ENCODE measurements at places on chromosomes 12 and 14.
A peak's percentile ranks its signal among the peaks of the same experiment; 100 is the strongest.

DNA sequence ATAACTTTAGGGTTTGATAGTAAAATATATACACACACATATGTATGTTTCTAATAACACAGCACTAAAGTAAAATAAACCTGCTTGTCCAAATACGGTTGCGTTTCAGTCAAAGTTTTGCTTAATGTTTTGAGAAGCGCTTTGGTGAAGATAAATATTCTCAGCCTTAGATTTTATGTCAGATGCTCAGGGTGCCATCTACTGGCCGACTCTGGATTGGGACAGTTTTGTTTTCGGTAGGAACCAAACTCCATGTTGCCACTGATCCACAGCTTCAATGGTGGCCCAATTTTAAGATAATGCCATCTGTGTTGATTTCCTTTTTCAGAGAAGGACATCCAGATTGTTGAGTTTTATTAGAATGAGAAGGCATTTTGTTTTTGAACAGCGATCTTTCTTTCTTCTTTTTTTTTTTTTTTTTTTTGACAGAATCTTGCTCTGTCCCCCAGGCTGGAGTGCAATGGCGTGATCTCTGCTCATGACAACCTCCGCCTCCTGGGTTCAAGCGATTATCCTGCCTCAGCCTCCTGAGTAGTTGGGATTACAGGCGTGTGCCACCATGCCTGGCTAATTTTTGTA lies 43.1 kb downstream of the LLPH start:
- DNase-seq = peak; percentile 80

- no peak for DNase-seq
Observed at GRCh38 chr12:59142183-59142790, 222.0 kb upstream of the LRIG3 start.

DNA sequence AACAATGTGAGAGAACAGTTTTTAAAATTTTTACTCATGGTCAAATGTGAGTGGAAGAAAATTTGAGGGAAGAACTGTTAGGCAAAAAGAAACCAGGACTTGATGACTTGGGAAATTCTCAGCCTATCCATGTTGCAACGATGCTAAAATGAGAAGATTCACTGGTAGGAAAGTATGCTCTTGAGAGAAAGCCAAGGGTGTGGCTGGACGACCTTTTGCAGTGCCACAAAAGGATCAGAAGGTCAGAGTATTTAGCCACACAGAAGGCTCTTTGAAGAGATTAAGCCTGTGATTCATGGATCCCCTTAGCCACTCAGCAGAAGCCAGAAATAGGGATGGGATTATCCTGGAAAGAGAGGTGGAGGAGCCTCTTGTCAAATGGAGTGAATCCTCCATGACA lies 336.8 kb downstream of the LRIG3 start:
- peak; percentile 68 for DNase-seq

GRCh38 chr14:82313889-82314288 lies 780.2 kb upstream of the SEL1L start:
- no peak for DNase-seq

DNA sequence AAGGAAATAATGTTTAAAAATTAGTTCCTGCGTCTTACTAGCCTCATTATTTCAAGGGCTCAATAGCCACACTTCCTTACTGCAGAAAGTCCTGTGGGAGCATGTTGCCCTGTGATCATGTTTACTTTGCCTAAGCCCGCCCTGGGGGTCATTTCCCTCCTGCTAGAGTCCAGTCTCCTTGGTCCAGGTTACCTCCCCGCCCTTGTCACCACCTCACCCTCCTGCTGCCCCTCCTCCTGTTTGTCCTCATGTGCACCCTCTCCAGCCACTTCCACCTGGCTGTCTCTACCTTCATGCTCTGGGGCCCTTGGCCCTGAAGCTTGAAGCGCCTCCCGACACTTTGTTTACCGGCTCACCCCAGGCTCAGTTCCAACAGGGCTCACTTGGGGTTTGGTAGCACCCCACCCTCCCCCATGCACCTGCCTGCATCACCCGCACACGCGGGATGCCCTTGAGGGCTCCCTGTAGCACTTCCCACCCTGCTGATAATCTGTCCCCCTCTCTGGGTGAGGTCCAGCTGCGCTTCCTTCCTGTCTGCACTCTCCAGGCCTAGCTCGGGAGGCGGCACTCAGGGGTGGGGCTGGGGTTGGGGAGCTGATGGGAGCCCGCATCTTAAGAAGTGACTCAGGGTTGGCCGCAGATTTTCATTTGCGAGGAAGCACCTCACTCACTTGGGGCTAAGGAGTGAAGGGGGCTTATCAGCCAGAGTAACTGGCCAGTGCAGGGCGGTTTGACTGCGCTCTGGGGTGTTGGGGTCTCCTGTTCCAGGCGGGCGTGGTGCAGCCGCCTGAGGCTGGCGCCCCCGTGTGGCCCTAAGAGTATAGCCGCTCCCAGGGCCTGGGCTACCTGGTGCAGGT lies 40.1 kb downstream of the SMIM41 start:
- DNase-seq = peak; percentile 17

DNA sequence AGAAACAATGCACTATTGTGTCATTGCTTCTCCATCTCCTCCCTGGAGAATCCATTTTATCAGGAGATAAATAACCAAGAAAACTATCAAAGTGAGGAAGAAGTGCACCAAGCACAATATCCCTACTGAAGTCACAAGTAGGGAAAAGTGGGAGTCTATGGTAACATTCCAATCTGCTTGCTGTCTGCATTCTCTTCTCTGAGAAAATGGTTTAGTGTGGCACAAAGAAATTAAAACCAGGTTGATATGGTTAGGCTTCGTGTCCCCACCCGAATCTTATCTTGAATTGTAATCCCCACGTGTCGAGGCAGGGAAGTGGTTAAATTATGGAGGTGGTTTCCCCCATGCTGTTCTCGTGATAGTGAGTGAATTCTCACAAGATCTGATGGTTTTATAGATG lies 209.7 kb downstream of the PRKD1 start:
- peak; percentile 56 for DNase-seq

GRCh38 chr12:87368259-87368658 lies 660.9 kb downstream of the C12orf50 start:
- DNase-seq = no peak

DNA sequence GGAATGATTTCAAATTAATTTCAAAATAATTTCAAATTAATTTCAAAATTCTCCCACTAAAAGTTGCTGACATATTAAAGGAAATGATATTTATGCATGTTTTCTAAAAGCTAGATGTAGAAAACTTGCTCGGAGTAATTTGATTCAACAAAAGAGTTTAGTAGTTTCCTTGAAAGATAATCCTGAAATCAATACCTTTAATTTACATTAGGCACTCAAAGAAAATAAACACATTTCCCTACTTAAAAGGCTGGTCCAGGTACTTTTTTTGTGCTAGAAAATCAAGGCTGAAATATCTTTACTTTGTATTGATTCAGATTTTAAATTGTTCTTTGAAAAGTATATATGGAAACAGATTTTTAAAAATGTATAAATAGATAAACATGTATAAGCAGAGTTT lies 370.5 kb downstream of the RAD51B start:
- DNase-seq = no peak

DNA sequence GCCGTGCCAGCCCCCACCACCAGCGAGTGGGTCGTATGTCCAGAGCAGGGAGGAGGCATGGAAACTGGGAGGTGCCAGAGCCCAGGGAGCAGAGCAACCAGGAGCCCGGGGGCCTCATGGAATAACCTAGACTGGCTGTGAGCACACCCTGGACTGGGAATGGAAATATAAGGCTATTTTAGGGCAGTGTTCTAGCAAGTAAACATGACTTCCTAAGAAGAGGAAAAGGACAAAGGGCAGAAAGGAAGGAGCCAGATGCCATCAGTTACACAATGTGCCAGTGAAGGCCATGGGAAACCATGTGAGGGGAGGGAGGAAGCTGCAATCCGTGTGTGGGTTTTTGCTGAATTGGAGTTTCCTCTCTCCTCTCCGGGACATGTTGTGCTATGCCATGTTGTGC lies 18.7 kb upstream of the CPM start:
- no peak for DNase-seq

DNA sequence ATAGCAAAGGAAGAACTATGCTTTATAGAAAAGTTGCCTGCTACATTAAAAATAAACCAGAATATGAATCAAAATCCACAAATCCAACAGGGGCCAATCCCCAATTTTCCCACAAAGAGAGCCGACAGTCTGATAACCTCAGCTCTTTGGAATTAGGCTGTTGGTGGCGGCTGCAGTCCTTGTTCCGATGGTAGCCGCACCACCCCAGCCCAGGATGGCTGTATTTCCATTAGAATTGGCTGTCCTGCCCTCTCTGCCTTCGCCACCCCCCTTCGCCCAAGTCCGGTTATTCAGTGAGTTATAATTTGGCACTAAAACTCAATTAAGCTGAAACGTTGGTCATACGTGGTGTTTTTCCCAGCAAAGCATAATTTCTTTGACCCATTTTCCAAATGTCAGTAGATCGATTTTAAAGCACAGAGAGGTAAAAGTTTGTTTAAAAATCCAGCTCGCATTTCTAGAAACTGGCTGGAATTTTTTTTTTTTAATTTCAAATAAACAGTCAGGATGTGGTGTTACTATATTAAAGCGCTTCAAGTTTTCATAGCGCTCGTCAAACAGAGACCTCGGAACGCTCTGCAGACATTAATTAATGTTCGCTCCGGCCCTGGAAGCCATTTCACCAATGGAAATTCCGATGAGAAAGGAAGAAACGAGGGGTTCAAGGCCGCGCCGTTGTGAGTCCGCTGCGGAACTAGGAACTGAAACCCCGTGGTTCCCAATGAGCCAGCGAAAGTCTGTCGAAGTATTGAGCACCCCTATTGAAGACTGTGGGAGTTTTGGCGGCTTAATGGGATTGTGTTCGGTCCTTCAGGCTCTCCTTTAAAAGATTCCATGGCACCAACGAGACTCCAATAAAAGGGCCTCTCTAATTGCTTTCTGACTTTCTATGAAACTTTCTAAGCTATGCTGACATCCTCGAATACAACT lies 104.8 kb upstream of the DIO3 start:
- DNase-seq = no peak

DNA sequence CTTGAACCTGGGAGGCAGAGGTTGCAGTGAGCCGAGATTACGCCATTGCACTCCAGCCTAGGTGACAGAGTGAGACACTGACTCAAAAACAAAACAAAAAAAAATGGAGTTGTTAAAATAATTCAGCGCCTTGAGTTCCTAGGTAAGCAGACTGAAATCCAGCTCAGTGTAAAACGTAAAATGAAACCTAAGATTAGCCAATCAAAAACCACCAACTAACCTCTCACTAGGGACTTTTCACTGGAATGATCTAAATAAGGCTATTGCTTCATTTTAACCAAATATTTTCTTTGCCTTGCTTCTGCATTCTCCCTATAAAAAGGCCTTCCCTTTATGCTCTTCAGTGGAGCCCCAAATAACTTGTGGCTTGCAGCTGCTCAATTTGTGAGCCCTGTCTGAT lies 91.6 kb upstream of the HIF1A start:
- DNase-seq = peak; percentile 54

All from EH (cell line).